ENCODE measurements at places on chromosomes 11 and 22.

- no peak for DNase-seq
Measured at GRCh38 chr11:36101466-36101865, 157.6 kb downstream of the LDLRAD3 start.

- no peak for DNase-seq
Measured at GRCh38 chr11:531919-532526, 3.4 kb downstream of the HRAS start.

DNA sequence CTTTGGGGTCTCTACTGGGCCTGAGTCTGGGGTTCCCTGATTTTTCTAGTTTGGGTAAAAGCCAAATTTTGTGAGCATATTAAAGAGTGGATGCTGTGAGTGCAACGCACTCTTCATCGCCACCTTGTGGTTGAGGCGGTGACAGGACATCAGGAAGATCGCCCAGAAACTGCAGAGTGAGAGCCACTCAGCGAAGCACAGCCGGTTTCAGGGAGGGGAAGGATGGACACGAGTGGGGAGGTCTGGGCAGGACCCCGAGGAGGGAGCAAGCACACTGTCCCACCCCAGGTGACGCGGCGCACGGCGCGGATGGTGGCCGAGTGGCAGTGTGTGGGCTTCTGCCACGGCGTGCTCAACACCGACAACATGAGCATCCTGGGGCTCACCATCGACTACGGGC lies 9.1 kb downstream of the SELENOO start:
- peak; percentile 65 for DNase-seq

GRCh38 chr11:102226702-102227490 lies 90.4 kb upstream of the BIRC3 start:
- DNase-seq: peak; percentile 75

DNA sequence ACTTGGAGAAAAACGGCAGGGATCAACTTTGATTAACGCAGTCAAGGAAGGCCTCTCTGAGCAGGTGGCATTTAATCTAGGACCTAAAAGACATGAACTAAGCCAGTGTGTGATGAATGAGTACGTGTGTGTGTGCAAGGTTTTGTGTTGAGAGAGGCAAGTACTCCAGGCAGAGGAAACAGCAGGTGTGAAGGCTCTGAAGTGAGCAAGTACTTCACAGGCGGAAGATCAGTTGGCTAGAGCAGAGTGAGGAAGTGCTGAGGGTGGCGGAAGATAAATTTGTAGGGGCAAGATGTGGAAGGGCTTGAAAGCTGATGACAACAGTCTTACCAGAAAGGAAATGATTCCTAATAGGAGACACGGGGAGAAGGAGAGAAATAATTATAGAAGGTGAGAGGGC lies 6.8 kb downstream of the APIP start:
- DNase-seq: no peak

DNA sequence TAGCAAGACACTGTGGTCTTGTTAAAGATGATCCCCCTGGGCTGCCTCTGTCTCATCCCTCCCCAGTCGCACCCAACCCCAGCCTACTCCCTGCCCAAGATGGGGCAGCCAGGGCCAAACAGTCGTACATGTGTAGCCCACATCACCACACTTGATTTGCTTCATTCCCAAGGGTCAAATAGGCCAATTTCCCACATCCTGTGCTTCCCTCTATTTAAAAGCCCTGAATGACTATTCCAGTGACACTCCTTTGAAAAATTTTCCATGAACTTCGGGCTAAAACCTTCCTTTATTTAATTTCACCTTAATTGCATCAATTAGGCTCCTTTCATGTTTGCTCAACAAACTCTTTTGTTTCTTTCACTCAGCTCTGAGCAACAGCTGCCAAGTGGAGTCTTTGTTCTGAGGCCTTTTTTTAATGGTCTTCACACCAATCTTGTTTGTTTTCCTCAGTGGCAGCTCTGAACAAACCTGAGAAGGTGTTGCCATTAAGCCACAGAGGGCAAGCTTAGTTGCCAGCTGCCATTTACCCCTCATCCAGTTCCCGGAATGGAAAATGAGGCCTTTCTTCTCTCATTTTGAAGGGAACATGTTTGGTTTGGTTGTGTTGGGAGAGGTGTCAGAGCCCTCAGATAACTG lies 126.9 kb downstream of the APIP start:
- DNase-seq: no peak

- no peak for DNase-seq
Measured at GRCh38 chr11:2825261-2825888, 60.2 kb downstream of the CDKN1C start.
